CD4-positive, alpha-beta T cell treated with Interleukin-12 subunit alpha and Interleukin-12 subunit beta, for 1 hour (primary cell): ENCODE measurements at places on chromosomes 11 and 22.

GRCh38 chr11:44950031-44950624 lies 555 bp downstream of the TP53I11 start:
- peak; percentile 26 for DNase-seq

DNA sequence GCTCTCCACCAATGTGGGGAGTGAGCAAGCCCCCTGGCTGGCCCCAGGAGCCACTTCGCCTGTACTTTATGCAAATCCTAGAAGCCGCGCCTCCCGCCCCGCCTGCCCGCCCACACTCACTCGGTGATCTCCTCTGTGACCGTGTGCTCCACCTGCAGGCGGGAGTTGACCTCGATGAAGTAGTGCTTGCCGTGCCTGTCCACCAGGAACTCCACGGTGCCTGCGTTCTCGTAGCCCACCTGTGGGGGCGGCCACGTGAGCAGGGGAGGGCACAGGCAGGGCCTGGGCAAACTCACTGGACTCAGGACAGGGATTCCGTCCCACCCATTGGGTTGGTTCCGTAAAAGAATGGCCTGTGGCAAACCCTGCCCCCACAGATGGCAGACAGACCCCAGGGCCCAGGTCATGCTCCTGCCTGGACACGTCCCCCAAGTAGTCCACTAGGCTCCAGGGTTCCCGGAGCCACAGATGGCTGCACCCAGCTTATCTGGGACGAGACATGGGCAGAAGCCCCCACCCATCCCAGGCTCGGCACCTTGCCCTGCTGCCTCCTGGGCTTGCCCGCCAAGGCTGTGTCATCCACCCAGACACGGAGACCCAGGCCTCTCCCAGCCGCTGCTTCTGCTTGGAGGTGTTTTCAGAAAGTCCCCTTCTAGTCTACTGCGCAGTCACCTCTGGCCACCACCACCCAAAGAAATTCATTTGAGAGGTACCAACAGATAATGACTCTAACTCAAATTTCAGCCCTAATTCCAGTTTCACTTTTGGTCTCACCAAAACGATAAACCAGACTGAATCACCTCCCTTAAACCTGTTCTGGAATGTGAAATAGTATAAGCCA lies 12.1 kb downstream of the LRFN4 start:
- peak; percentile 77 for DNase-seq

- no peak for DNase-seq
Measured at GRCh38 chr11:29773656-29774264, 243.1 kb downstream of the KCNA4 start.

- no peak for DNase-seq
Measured at GRCh38 chr11:47466701-47467250, 17.8 kb upstream of the RAPSN start.
